ENCODE measurements at places on chromosomes 2 and 18.
A peak's percentile ranks its signal among the peaks of the same experiment; 100 is the strongest.

DNA sequence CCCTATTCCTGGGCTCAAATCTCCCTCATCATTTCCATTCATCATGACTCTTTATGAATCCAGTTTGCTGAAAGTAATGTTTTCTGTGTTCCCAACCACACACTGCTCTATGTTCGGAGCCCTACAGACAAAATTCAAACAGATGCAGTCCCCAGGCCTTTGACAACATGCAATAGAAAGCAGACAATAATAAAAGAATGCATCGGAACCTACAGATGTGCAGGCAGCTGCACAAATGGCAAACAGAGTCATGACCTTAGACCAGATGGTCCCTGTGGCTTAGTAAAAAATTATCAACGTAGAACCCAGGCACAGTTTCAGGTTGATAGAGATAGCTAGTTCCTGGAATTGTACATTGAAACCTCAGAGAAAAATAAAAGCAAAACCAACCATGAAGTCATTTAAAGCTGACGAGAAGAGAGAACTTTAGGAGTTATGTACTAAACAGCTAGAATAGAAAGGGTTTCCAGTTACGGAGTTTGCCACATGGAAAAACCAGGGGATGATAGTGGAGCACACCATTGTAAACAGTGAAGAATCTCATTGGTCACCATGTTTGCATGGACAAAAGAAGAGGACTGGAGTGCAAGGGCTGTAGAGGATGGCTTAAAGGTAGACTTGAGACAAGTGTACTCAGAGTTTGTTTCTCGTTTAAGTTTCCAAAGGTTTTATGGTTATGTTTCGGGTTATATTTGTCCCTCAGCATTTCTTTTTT is 23.2 kb upstream of the ACVR1 start:
- H3K27ac ChIP-seq = peak overlapping the region; percentile 99
- no peaks in the 10 kb centered on the region for H3K27me3 ChIP-seq
- H3K36me3 ChIP-seq = no peaks in the 10 kb centered on the region
- peak; percentile 45 for DNase-seq
- H3K4me3 ChIP-seq = peak overlapping the region; percentile 76

GRCh38 chr2:215532844-215533243 is 97.0 kb upstream of the FN1 start:
- H3K4me1 ChIP-seq = no peaks in the 10 kb centered on the region
- no peak for DNase-seq
- no peak overlapping the region for H3K27ac ChIP-seq
- H3K27me3 ChIP-seq = peaks cover 1% of the 10 kb centered on the region

DNA sequence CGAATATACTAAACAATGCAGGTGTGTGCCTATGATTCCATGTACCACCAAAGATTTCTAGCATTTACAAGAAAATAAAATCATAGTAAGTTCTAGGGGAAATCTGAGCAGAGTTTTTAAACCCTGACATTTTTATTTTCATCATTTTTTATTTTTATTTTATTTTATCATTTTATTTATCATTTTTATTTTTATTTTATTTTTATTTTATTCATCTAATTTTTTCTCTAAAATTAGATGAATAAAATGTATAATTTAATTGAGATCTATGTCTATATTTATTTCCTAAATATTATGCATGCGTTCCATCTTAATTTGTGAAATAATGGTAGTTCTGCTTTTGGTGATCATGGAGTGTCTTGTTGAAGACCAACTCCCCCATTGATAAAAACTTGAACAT is 257.6 kb upstream of the DOK6 start:
- no peaks in the 10 kb centered on the region for H3K36me3 ChIP-seq
- H3K4me3 ChIP-seq = no peak overlapping the region
- H3K4me1 ChIP-seq = no peaks in the 10 kb centered on the region
- H3K27ac ChIP-seq = no peak overlapping the region

- no peaks in the 10 kb centered on the region for H3K36me3 ChIP-seq
- H3K27me3 ChIP-seq = peaks cover 7% of the 10 kb centered on the region
- no peaks in the 10 kb centered on the region for H3K4me1 ChIP-seq
- no peak overlapping the region for H3K4me3 ChIP-seq
- no peak for DNase-seq
- no peak overlapping the region for H3K27ac ChIP-seq
Observed at GRCh38 chr2:173652311-173652710, 297.6 kb downstream of the CDCA7 start.

DNA sequence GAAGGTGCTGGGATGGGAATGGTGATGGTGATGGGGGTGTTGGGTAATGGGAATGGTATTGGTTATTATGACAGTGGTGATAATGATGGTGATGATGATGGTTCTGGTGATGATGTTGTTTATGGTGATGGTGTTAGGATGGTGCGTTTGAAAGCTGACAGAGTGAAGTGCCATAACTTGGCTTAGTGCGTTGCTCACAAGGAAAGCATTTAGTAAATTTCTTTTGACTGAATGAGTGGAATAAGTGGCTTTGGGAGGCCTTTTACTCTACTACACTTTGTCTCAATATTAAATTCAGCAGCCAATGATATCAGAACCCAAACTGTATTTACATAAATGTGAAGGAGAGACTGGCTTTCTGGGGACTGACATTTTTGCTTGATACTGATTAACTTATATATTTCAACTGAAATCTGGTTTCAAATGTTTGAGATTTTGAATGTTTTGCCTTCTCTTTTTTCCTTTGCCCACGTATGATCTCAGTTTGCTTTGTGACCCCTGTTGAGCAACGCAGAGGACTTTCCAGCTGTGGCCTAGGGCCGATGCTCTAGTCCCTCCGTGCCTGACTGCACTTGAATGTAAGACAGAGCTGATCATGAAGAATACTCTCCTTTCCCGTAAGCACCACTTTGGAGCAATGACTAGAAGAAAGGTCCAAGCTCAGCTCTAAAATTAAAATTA is 128.5 kb upstream of the SH3BP4 start:
- H3K27ac ChIP-seq = no peak overlapping the region
- no peaks in the 10 kb centered on the region for H3K36me3 ChIP-seq
- peaks cover 2% of the 10 kb centered on the region for H3K27me3 ChIP-seq
- no peaks in the 10 kb centered on the region for H3K4me1 ChIP-seq
- H3K4me3 ChIP-seq = no peak overlapping the region

GRCh38 chr18:45751766-45752165 is 27.8 kb downstream of the SLC14A1 start:
- no peaks in the 10 kb centered on the region for H3K36me3 ChIP-seq
- H3K27me3 ChIP-seq = peaks cover under 1% of the 10 kb centered on the region
- no peak for DNase-seq
- H3K4me3 ChIP-seq = no peak overlapping the region

GRCh38 chr2:157364257-157364974 is 38.8 kb upstream of the ERMN start:
- peak overlapping the region; percentile 3 for H3K4me3 ChIP-seq
- no peak for DNase-seq
- no peak overlapping the region for H3K27ac ChIP-seq
- peaks cover 36% of the 10 kb centered on the region for H3K4me1 ChIP-seq
- no peaks in the 10 kb centered on the region for H3K27me3 ChIP-seq

GRCh38 chr2:8547284-8548064 is 134.4 kb upstream of the ID2 start:
- H3K36me3 ChIP-seq = no peaks in the 10 kb centered on the region
- H3K27me3 ChIP-seq = no peaks in the 10 kb centered on the region
- peaks cover 55% of the 10 kb centered on the region for H3K4me1 ChIP-seq
- DNase-seq = no peak

- no peaks in the 10 kb centered on the region for H3K27me3 ChIP-seq
- H3K4me1 ChIP-seq = no peaks in the 10 kb centered on the region
- H3K27ac ChIP-seq = no peak overlapping the region
- no peak for DNase-seq
- no peak overlapping the region for H3K4me3 ChIP-seq
Observed at GRCh38 chr18:28711096-28711495, 534.2 kb upstream of the CDH2 start.

- H3K36me3 ChIP-seq = no peaks in the 10 kb centered on the region
- DNase-seq = peak; percentile 17
- no peak overlapping the region for H3K27ac ChIP-seq
- no peaks in the 10 kb centered on the region for H3K4me1 ChIP-seq
- H3K27me3 ChIP-seq = no peaks in the 10 kb centered on the region
Observed at GRCh38 chr2:214830794-214831346, 21.4 kb upstream of the BARD1 start.

GRCh38 chr2:229313591-229313990 is 42.5 kb upstream of the PID1 start:
- no peaks in the 10 kb centered on the region for H3K27me3 ChIP-seq
- DNase-seq = no peak
- no peaks in the 10 kb centered on the region for H3K36me3 ChIP-seq
- H3K27ac ChIP-seq = no peak overlapping the region

GRCh38 chr2:70570041-70570661 is 16.5 kb upstream of the TGFA start:
- peaks cover 3% of the 10 kb centered on the region for H3K4me1 ChIP-seq
- no peak overlapping the region for H3K27ac ChIP-seq
- no peak overlapping the region for H3K4me3 ChIP-seq
- no peaks in the 10 kb centered on the region for H3K36me3 ChIP-seq
- no peaks in the 10 kb centered on the region for H3K27me3 ChIP-seq

DNA sequence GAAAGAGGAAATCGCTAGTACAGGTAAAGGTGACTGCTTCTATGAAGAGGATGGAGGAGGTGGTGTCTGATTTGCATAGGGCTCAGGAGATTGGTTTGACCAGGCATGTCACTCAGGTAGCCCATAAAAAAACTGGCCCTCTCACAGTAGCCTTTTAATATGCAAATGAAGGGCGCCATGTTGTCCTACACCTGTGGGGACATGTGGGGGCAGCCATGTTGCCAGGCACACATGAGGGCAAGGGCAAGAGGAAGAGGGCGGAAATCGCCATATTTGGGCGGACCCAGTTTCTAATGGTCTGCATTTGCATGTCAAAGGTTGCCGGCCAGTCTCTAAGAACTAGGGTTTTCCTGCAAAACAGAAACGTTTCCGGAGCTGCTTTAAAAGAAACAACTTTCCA is 1330.6 kb downstream of the DSC3 start:
- H3K27ac ChIP-seq = no peak overlapping the region
- H3K36me3 ChIP-seq = no peaks in the 10 kb centered on the region
- no peak overlapping the region for H3K4me3 ChIP-seq
- no peaks in the 10 kb centered on the region for H3K4me1 ChIP-seq
- no peaks in the 10 kb centered on the region for H3K27me3 ChIP-seq
- DNase-seq = no peak

- H3K4me1 ChIP-seq = no peaks in the 10 kb centered on the region
- no peaks in the 10 kb centered on the region for H3K27me3 ChIP-seq
- no peak overlapping the region for H3K27ac ChIP-seq
- no peaks in the 10 kb centered on the region for H3K36me3 ChIP-seq
- H3K4me3 ChIP-seq = no peak overlapping the region
Observed at GRCh38 chr2:4369826-4370419, 666.5 kb downstream of the DCDC2C start.

DNA sequence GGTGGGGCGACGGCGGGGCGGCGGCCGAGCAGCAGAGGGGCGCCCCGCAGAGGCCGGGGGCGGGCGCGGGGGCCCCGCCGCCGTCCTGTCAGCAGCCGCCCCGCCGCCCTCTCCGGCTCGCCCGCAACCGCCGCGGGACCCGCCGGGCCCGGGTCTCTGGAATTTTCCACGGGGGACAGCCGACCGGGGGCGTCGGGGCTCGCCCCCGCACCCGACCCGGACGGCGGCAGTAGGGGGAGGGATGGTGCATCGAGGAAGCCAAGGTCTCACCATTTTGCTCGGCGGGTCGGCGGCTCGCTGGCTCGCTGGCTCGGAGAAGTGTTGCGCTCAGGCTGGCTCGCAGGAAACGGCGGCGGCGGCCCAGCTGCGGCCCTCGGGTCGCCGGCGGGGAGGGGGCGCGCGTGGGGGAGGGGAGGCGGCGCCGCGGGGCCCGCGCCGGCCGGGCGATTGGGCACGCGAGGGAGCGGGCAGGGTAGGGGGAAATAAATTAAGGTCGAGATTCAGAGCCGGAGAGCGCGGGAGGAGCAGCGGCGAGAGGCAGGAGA is 405 bp downstream of the PPP3R1 start:
- no peaks in the 10 kb centered on the region for H3K27me3 ChIP-seq
- peak overlapping the region; percentile 98 for H3K4me3 ChIP-seq
- H3K36me3 ChIP-seq = peaks cover 14% of the 10 kb centered on the region
- peaks cover 39% of the 10 kb centered on the region for H3K4me1 ChIP-seq
- peak; percentile 47 for DNase-seq

- H3K4me3 ChIP-seq = no peak overlapping the region
- no peak for DNase-seq
- no peaks in the 10 kb centered on the region for H3K36me3 ChIP-seq
- H3K27me3 ChIP-seq = peaks cover 13% of the 10 kb centered on the region
- H3K4me1 ChIP-seq = no peaks in the 10 kb centered on the region
Observed at GRCh38 chr2:13114391-13114790, 397.7 kb downstream of the TRIB2 start.

DNA sequence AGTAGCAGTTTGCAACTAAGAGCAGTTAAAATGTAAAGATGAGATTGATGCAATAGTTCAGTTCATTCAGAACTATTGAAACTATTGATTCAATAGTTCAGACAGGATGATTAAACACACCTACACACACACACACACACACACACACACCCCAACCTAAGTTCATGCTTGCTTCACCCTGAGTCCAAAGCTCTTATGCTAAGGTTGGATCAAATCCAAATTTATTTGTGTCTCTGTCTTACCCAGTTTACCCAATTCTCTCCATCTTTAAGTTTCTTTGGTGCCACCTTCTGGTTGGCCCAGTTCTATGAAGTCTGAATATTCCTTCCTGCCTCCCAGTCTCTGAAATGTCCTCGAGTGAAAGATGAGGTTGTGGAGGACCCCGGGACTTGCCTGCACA is 5.1 kb downstream of the SERPINB8 start:
- no peaks in the 10 kb centered on the region for H3K36me3 ChIP-seq
- H3K27me3 ChIP-seq = no peaks in the 10 kb centered on the region
- peak; percentile 67 for DNase-seq
- no peak overlapping the region for H3K27ac ChIP-seq
- peaks cover 27% of the 10 kb centered on the region for H3K4me1 ChIP-seq

- no peaks in the 10 kb centered on the region for H3K36me3 ChIP-seq
- no peaks in the 10 kb centered on the region for H3K4me1 ChIP-seq
- DNase-seq = no peak
- H3K27ac ChIP-seq = no peak overlapping the region
Observed at GRCh38 chr2:19369341-19369955, 11.0 kb upstream of the OSR1 start.

- H3K36me3 ChIP-seq = peaks cover 31% of the 10 kb centered on the region
- no peak overlapping the region for H3K4me3 ChIP-seq
- peak; percentile 90 for DNase-seq
- peak overlapping the region; percentile 94 for H3K27ac ChIP-seq
- no peaks in the 10 kb centered on the region for H3K27me3 ChIP-seq
Observed at GRCh38 chr2:70069049-70069448, 18.2 kb upstream of the PCBP1 start.

- H3K36me3 ChIP-seq = no peaks in the 10 kb centered on the region
- no peak overlapping the region for H3K4me3 ChIP-seq
- H3K27ac ChIP-seq = no peak overlapping the region
Observed at GRCh38 chr2:184523732-184524131, 74.6 kb upstream of the ZNF804A start.
